ENCODE measurements at places on chromosomes 3 and 15.

- peaks cover 53% of the 10 kb centered on the region for H3K36me3 ChIP-seq
- DNase-seq: no peak
- no peak overlapping the region for H3K4me3 ChIP-seq
- no peak overlapping the region for H3K27ac ChIP-seq
- H3K4me1 ChIP-seq: peaks cover 22% of the 10 kb centered on the region
Observed at GRCh38 chr15:44654858-44655257, 8.6 kb downstream of the SPG11 start.

- no peaks in the 10 kb centered on the region for H3K4me1 ChIP-seq
- no peak overlapping the region for H3K27ac ChIP-seq
- H3K4me3 ChIP-seq: no peak overlapping the region
- H3K27me3 ChIP-seq: peaks cover 14% of the 10 kb centered on the region
Observed at GRCh38 chr15:100897221-100898151, 17.9 kb downstream of the ALDH1A3 start.

DNA sequence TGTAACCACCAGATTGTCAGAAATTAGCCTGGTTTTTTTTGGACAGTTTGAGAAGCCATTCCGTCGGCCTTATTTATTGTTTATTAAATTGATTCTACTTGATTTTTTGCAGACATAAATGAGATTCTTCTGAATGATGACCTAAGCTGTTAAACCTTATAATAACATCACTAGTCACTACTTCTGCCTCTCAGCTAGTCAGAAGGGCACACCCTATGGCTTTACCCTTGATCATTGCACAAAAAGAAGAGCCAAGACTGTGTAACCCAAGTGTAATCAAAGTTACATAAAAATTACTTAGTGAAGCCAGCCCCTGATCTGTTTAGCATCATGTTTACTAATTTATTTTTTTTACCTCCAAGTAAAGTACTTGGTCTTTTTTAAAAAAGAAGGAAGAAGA, 64.3 kb downstream of the CHL1 start:
- peaks cover 5% of the 10 kb centered on the region for H3K27me3 ChIP-seq
- H3K4me3 ChIP-seq: no peak overlapping the region
- no peaks in the 10 kb centered on the region for H3K36me3 ChIP-seq

DNA sequence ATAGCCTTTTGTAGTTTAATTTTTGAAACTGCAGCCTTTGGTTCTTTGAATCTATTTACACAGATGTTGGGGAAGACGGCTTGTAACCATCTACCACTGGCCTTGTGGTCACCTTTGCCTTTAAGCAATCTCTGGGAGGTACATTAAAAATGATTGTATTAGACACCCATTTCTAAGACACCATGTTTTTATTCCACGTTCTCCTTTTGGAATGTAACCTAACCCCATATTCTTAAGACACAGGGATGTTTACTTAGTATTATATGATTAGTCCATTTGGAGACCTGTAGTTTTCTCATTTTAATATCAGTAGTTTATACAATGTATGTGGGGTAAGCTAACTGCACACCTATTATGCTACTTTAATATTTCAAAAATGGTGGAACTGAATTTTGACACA, 175.1 kb upstream of the PLSCR5 start:
- DNase-seq: no peak
- H3K27ac ChIP-seq: no peak overlapping the region
- H3K4me3 ChIP-seq: no peak overlapping the region
- no peaks in the 10 kb centered on the region for H3K36me3 ChIP-seq

DNA sequence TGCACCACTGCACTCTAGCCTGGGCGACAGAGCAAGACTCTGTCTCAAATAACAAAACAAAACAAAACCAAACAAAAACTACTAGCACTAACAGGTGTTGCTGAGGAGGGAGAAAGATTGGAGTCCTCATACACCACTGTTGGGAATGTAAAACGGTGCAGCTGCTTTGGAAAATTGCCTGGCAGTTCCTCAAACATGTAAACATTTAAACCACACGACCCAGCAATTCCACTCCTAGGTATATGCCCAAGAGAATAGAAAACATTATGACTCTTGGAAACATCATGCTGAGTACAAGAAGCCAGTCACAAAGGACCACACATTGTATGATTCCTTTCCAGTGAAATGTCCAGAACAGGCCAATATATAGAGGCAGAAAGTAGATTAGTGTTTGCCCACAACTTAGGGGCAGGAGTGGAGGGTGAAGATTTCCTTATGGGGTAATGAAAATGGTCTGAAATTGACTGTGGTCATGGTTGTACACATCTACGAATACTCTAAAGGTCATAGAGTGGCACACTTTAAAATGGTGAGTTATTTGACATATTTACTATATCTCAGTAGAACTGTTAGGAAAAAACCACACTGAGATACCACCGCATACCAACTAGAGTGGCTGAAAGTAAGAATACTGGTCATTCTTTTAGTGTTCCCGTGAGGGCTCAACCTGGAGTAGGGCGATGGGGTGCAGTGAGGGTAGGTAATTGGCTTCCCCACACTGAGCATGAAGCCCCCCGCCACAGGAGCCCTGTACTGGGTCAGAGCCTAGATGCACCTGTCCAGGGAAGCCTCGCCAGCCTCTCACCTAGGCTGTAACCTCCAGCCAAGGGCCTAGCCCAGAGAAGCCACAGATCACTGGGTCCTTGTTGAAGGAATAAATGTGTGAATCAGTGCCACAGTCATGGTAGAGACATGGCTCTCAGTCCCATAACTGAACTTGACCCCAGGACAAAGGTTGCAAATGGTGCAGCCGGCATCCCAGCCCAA, 131.1 kb downstream of the NUP210 start:
- no peak for DNase-seq
- H3K27ac ChIP-seq: no peak overlapping the region
- H3K36me3 ChIP-seq: peaks cover 8% of the 10 kb centered on the region
- H3K4me3 ChIP-seq: no peak overlapping the region
- H3K4me1 ChIP-seq: no peaks in the 10 kb centered on the region
- peaks cover 32% of the 10 kb centered on the region for H3K27me3 ChIP-seq

- no peak overlapping the region for H3K4me3 ChIP-seq
- H3K27me3 ChIP-seq: no peaks in the 10 kb centered on the region
- H3K36me3 ChIP-seq: no peaks in the 10 kb centered on the region
- no peak overlapping the region for H3K27ac ChIP-seq
- no peak for DNase-seq
- H3K4me1 ChIP-seq: no peaks in the 10 kb centered on the region
Observed at GRCh38 chr3:127036209-127037020, 53.5 kb downstream of the PLXNA1 start.

GRCh38 chr15:63630036-63630751, 33.0 kb downstream of the FBXL22 start:
- DNase-seq: no peak
- H3K4me1 ChIP-seq: no peaks in the 10 kb centered on the region
- no peak overlapping the region for H3K4me3 ChIP-seq
- H3K27me3 ChIP-seq: no peaks in the 10 kb centered on the region
- H3K27ac ChIP-seq: no peak overlapping the region

DNA sequence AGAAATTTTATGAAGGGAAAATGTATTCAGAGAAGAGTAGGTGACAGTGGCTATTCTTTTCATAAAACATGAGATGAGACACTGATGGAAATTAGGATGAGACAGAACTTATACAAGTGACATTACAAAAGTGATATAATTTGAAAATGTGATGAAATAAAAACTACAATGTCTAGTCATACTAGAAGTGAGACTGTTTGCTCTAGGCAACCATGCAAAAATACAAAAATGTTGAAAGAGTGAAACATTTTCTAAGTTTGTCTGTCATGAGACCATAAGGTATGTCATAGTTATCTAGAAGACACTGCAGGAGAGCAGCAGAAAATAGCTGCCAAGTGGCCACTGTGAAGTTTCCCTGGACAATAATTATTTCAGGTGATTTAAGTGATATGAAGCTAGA, 459.5 kb downstream of the DIPK2A start:
- no peak overlapping the region for H3K27ac ChIP-seq
- no peaks in the 10 kb centered on the region for H3K4me1 ChIP-seq
- no peak overlapping the region for H3K4me3 ChIP-seq
- no peaks in the 10 kb centered on the region for H3K36me3 ChIP-seq
- no peak for DNase-seq

DNA sequence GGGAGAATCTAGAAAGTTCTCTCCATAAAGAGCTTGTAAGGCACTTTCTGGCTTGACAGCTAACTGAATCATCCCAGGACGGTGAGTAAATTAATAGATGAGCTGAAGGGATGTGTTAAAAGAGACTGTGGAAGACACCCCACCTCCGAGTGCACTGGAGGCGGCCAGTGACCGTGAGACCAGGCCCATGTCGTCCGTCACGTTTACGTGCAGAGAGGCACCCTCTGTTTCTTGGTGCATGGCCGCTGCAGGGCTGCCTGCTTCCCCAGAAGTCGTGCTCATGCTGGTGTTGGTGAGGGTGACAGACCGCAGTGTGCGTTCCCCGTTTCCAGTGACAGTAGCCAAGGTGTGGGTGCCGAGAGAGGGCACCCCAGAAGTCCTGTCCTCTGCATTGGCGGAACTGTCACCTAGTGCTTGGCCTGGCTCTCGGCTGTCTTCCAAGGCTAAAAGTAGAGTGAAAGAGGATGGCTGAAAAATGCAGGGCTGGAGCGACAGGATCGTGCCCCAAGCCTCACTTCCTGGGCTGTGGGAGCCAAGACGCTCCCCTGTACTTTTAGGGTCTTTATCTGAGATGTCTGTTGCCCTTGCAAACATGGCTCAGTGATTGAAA, 41.1 kb downstream of the HEG1 start:
- no peaks in the 10 kb centered on the region for H3K27me3 ChIP-seq
- H3K27ac ChIP-seq: no peak overlapping the region
- peaks cover 47% of the 10 kb centered on the region for H3K36me3 ChIP-seq
- no peak for DNase-seq

DNA sequence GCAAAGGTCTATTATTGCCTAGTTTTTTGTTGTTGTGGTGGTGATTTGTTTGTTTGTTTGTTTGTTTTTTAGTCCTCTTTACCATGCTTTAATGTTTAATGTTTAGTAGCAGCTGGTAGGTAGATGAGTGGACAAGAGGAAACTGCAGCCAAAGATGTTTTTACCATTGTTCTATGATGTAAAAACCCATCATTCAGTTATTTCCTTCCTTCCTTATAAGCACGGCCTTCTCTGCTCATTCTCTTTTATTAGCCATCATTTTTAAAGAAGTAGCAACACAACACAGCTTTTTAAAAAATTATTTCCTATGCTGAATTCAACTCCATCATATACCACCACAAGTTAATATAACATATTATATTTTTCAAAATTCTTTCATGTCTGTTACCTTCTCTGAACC, 58.5 kb upstream of the BOC start:
- H3K27me3 ChIP-seq: no peaks in the 10 kb centered on the region
- H3K27ac ChIP-seq: no peak overlapping the region
- no peaks in the 10 kb centered on the region for H3K4me1 ChIP-seq
- DNase-seq: no peak
- H3K36me3 ChIP-seq: no peaks in the 10 kb centered on the region

GRCh38 chr3:126152901-126153694, 27.3 kb downstream of the ALDH1L1 start:
- H3K4me1 ChIP-seq: no peaks in the 10 kb centered on the region
- H3K27ac ChIP-seq: no peak overlapping the region
- H3K27me3 ChIP-seq: no peaks in the 10 kb centered on the region
- no peak for DNase-seq

GRCh38 chr3:145939431-145939830, 221.6 kb downstream of the PLOD2 start:
- no peaks in the 10 kb centered on the region for H3K4me1 ChIP-seq
- no peaks in the 10 kb centered on the region for H3K36me3 ChIP-seq
- H3K4me3 ChIP-seq: no peak overlapping the region
- no peak for DNase-seq

DNA sequence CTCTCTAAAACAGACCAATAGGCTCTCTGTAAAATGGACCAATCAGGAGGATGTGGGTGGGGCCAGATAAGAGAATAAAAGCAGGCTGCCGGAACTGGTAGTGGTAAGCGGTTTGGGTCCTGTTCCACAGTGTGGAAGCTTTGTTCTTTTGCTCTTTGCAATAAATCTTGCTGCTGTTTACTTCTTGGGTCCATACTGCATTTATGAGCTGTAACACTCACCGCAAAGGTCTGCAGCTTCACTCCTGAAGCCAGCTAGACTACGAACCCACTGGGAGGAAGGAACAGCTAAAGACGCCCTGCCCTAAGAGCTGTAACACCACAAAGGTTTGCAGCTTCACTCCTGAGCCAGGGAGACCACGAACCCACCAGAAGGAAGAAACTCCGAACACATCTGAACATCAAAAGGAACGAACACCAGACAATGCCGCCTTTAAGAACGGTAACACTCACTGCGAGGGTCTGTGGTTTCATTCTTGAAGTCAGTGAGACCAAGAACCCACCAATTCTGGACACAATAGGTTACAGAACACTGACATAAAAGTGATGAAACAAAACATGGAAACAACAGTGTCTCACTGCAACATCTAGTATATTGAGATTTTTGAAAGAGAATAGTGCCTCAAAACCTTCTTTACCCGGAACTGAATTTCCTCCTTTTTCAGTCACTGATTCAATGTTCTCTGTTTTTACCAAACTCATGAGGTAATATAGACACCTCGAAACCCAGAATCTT, 28.8 kb upstream of the PLSCR2 start:
- no peaks in the 10 kb centered on the region for H3K36me3 ChIP-seq
- H3K27ac ChIP-seq: no peak overlapping the region
- peaks cover 1% of the 10 kb centered on the region for H3K27me3 ChIP-seq
- peaks cover 15% of the 10 kb centered on the region for H3K4me1 ChIP-seq
- DNase-seq: peak; percentile 56
- H3K4me3 ChIP-seq: peak overlapping the region; percentile 64

GRCh38 chr15:27410996-27411605, 440.1 kb downstream of the GABRG3 start:
- no peaks in the 10 kb centered on the region for H3K36me3 ChIP-seq
- H3K4me3 ChIP-seq: no peak overlapping the region
- no peaks in the 10 kb centered on the region for H3K4me1 ChIP-seq
- H3K27ac ChIP-seq: no peak overlapping the region

DNA sequence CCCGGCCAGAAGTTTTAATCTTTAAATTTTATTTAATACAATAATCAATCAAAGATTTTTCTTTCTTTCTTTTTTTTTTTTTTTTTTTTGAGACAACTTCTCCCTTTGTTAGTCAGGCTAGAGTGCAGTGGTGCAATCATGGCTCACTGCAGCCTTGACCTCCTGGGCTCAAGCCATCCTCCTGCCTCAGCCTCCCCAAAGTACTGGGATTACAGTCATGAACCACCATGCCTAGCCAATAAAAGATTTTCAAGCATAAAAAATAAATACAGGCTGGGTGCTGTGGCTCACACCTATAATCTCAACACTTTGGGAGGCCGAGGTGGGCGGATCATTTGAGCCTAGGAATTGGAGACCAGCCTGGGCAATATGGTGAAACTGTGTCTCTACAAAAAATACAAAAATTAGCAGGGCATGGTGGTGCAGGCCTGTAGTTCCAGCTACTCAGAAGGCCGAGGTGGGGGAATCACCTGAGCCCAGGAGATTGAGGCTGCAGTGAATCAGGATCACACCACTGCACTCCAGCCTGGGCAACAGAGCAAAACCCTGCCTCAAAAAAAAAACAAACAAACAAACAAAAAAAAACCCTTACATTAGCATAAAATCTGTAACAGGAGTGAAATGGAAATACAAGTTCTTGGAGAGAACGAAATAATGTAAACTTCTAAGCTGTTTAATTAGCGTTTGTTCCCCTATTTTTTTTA, 29.1 kb upstream of the SRP14 start:
- H3K27me3 ChIP-seq: peaks cover 3% of the 10 kb centered on the region
- peaks cover 17% of the 10 kb centered on the region for H3K4me1 ChIP-seq
- H3K36me3 ChIP-seq: no peaks in the 10 kb centered on the region
- H3K4me3 ChIP-seq: no peak overlapping the region
- H3K27ac ChIP-seq: no peak overlapping the region

- H3K27ac ChIP-seq: no peak overlapping the region
- H3K4me3 ChIP-seq: no peak overlapping the region
- peaks cover 5% of the 10 kb centered on the region for H3K36me3 ChIP-seq
- H3K4me1 ChIP-seq: no peaks in the 10 kb centered on the region
- no peaks in the 10 kb centered on the region for H3K27me3 ChIP-seq
- DNase-seq: no peak
Observed at GRCh38 chr3:119420196-119420595, 43.2 kb downstream of the TMEM39A start.
